ENCODE measurements at places on chromosomes 3 and 15.

GRCh38 chr3:46017720-46018119 is 9.6 kb downstream of the XCR1 start:
- DNase-seq: no peak

- no peak for DNase-seq
Measured at GRCh38 chr3:161171113-161171512, 50.0 kb upstream of the NMD3 start.

DNA sequence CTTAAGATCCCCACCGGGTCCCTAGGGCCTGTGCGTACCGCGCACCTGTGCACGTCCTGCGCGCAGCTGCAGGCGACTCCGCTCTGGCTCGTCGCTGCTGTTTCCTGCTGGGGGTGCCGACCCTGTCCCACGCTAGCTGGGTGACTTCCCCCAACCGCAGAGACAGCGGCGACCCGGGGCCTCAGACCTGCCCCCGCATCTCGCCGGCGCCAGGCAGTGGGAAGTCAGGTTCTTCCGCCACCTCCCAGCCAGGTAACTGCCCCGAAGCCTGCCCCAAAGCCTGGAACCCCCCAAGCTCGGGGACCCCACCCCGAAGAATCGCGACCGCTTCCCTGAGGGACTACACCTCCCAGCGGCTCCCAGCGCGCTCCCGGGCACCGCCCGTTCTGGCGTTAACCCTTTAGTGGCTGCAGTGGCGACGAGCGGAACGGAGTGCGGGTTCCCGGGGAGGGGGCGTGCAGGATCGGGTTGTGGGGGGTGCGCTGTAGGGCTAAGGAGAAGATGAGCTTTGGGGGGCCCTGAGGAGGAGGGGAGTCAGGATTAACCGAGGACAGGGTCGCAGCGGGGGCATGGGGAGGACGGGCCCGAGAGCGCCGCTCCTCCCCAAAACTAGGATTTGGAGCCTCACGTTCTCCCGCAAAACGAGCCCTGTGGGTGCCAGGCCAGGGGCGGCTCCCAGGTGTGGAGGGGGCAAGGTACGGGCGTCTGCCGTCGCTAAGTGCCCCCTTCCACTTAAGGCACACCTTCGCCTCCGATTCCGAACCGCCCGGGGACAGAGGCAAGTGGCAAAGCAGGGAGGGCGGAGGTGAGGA is 589 bp downstream of the NEIL1 start:
- DNase-seq: no peak

- DNase-seq: no peak
Measured at GRCh38 chr15:34682674-34683073, 72.1 kb downstream of the GJD2 start.

All from NCI-H2107 (cell line).